A549 treated with AZD2906 at 1 μM for 4 hours (cell line): ENCODE measurements at places on chromosomes 7 and 10. TPM values are rescaled to one million over a fixed set of nuclear protein-coding genes. Genes with fewer than 3 reads are reported as not detected.

Gene LRRC4
- total RNA-seq: not detected in 5 replicates

Gene EPC1
- total RNA-seq: 16.3 to 18.5 TPM (median 16.7 TPM) in 5 replicates

Gene GTF2IRD1
- total RNA-seq: 17.7 to 25.8 TPM (median 23.6 TPM) in 5 replicates

Gene CYP26C1
- total RNA-seq: not detected in 5 replicates

Gene FAM25A
- not detected in 5 replicates for total RNA-seq

Gene FAM200A
- total RNA-seq: 5.8 to 6.3 TPM (median 6.1 TPM) in 5 replicates

Gene PPP1R17
- total RNA-seq: not detected in 5 replicates

Gene C1QL3
- total RNA-seq: 0.02 TPM in 1 of 5 replicates, not detected in the others

Gene COL13A1
- 0.17 to 0.32 TPM (median 0.29 TPM) in 5 replicates for total RNA-seq

Gene CPED1
- not detected in 5 replicates for total RNA-seq

Gene LRGUK
- total RNA-seq: 0.20 to 0.37 TPM (median 0.31 TPM) in 5 replicates

Gene ASZ1
- not detected in 5 replicates for total RNA-seq

Gene MKI67
- total RNA-seq: 51.6 to 79.2 TPM (median 58.9 TPM) in 5 replicates

Gene SLC16A12
- total RNA-seq: 0.45 to 1.2 TPM (median 0.93 TPM) in 5 replicates

Gene LRCH4
- total RNA-seq: 12.5 to 18.8 TPM (median 16.2 TPM) in 5 replicates
